ENCODE measurements at places on chromosomes 13 and 19.

- no peak for DNase-seq
These were observed 791.7 kb upstream of the PCDH20 start for GRCh38 chr13:62207388-62207787.

GRCh38 chr19:56837492-56838023 lies 3.0 kb downstream of the PEG3 start:
- DNase-seq: no peak

DNA sequence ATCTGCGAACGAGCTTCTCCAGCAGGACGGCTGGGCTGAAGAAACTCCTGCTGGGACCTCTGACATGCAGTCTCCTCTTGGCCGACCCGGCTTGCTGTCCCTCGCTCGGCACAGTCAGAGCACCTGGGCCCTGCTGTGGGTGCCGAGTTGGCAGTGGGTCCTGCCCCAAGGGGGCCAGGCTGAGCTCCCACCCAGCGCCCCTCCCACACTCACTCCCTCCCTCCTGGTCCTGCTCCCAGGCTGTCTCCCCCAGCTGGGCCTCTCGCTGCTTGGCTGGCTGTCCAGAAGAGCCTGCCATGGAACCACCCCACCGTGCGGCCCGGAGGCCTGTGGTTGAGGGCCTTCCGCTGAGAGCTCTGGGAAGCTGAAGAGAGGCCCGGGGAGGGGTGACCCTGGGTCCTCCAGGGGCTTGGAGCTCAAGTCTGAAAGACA lies 6.0 kb downstream of the AKT2 start:
- DNase-seq: no peak

DNA sequence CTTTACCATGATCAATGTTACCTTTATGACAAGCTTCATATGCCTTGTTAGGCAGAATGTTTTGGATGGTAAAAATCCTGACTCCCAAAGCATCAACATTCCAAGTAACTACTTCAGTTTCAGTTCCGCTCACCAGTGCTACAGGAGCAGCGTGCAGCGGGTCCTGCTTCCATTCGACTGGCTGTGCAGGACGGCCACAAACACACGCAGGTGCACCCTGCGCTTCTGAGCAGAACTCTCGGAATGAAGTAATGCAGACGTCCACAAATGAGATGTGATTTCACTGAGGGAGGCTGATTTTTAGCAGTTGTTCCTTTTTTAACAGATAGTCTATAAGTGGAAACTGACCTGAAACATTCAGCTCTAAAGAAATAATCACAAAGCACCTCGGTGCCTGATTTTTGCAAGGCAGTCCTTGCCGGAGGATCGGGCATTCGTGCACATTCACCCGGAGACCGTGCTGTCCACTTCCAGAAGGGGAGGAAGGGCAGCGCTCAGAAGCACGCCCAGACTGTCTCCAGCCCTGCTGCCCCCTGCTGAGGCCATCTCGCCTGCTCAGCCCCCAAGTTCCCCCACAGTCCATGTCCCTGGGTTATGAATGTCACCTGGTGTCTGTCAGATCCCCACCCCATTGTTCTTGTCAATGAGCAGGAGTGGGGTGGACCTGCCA lies 85.8 kb downstream of the RAB20 start:
- no peak for DNase-seq

DNA sequence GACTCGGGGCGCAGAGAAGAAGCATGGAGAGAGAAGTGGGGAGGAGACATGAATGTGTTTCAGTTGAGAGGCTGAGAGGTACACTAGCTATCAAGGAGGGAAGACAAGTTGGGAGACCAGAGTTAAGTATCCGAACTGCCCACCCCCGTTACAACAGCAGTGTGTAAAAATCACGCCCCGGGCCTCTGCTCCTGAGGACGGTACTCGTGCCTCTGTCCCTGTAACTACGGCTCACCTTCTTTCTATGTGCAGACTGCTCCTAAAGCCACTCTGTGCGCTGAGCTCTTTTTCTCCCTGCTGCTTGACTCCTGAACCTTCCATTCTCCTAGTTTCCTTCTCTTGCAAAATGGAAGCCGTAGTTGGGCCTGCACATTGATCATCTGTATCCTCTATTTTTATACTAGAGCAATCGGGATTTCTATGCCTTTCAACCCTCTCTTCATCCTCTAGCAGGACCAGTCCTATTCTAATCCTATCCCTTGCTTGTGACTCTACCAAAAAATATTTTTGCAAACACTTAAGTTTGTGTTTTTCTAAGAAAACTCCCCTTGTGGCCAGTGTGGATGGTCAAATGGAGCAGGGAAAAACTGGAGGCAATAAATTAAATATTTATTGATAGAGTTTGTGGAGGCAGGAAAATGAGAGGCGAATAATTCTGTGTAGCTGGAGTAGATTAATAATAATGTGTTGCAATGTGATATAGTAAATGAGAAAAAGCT lies 569 bp downstream of the POLR1D start:
- no peak for DNase-seq

GRCh38 chr13:84139561-84140158 lies 257.4 kb upstream of the SLITRK1 start:
- DNase-seq: no peak

- DNase-seq: no peak
These were observed 4.6 kb downstream of the PKN1 start for GRCh38 chr19:14437578-14438140.

All from neural progenitor cell (in vitro differentiated cells).